ENCODE measurements at places on chromosomes 13 and 19.

- no peak for DNase-seq
Measured at GRCh38 chr13:72692884-72693514, 34.4 kb downstream of the MZT1 start.

DNA sequence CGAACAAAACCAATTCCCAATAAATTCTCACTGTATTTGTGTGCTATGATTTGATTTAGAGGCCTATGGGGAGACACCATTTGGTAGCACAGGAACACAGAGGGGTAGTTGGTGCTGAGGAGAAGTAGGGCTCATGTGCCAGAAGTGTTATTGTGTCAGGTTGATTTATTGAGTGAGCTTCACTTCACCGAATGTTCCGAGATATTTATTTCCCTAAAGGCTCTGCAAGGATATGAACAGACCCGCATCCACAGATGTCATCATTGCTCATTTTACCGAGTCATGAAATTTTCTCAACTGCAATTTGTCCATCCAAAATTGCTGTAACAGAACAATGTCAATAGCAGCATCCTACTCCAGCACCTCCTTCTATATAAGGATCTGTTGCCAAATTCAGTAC lies 69.5 kb downstream of the DACH1 start:
- DNase-seq, result no peak

- no peak for DNase-seq
Measured at GRCh38 chr13:76741624-76742023, 144.6 kb downstream of the KCTD12 start.

DNA sequence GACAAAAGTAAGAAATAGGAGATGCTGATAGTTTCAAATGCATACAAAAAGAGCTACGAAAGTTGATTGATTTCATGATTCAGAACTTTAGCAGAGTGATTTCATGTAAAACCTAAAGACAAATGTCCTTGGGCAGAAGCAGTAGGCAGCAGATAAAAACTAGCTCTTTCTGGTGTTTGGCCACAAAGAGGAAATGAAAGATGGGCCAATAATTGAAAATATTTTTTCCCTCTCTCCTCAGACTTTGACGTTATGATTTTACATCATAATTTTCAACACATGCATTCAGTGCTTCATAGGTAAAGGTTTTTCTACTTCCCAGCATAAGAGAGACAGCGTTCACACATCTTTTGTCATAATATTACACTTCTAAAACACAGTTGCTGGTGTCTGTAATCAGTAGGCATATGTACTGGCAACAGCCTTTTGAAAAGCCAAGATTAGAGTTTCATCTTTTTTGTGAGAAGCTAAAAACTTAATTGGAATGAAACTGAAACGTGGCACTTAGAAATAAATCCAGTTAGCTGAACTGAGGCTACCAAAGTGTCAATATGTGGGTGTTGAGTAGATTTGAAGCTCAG lies 9.3 kb downstream of the SCEL start:
- no peak for DNase-seq

GRCh38 chr19:42115705-42116104 lies 16.5 kb downstream of the POU2F2 start:
- no peak for DNase-seq

- no peak for DNase-seq
Measured at GRCh38 chr13:38900188-38900587, 90.4 kb downstream of the STOML3 start.

GRCh38 chr13:28031896-28032288 lies 43.4 kb upstream of the URAD start:
- DNase-seq, result no peak

DNA sequence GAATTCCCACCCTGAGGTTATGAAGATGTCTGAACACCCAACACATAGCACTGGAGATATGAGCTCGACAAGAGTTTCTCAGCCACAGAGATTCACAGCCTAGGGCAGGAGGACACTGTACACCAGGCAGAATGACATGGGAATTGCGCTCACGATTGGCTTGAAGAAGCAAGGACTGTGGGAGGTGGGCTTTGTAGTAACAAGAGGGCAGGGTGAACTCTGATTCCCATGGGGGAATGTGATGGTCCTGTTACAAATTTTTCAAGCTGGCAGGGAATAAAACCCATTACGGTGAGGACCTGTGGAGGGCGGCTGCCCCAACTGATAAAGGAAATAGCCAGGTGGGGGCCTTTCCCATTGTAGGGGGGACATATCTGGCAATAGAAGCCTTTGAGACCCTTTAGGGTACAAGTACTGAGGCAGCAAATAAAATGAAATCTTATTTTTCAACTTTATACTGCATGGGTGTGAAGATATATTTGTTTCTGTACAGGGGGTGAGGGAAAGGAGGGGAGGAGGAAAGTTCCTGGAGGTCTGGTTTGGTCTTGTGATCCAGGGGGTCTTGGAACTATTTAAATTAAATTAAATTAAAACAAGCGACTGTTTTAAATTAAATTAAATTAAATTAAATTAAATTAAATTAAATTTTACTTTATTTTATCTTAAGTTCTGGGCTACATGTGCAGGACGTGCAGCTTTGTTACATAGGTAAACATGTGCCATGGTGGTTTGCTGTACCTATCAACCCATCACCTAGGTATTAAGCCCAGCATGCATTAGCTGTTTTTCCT lies 7.0 kb downstream of the KLK3 start:
- no peak for DNase-seq

DNA sequence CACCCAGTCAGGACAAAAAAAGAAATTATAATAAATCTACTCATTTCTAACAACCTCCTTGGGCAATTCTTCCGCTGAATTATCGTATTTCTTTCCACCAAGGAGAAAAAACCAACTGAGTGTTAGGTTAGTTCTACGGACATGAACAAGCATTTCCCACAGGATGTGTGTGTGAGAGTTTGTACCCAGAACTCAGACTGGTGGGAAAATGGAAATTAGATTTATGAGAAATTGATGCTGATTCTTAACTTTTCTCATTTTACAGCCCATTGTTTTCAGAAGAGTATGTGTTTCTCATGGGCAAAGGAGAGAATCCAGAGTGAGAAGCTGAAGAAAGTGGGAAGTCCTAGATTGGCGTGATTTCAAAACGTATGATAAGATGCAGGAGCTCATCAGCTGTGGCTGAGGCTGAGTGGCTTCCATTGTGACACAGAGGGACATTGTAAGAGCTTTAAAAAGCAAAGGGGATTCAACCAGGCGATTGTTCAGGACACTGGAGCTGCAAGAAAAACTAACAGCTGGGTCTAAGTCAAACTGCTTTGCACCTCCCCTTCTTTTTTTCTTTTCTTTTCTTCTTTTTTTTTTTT lies 184.7 kb upstream of the ARGLU1 start:
- no peak for DNase-seq

- peak; percentile 34 for DNase-seq
Measured at GRCh38 chr13:40798380-40798779, 9.0 kb downstream of the SLC25A15 start.

DNA sequence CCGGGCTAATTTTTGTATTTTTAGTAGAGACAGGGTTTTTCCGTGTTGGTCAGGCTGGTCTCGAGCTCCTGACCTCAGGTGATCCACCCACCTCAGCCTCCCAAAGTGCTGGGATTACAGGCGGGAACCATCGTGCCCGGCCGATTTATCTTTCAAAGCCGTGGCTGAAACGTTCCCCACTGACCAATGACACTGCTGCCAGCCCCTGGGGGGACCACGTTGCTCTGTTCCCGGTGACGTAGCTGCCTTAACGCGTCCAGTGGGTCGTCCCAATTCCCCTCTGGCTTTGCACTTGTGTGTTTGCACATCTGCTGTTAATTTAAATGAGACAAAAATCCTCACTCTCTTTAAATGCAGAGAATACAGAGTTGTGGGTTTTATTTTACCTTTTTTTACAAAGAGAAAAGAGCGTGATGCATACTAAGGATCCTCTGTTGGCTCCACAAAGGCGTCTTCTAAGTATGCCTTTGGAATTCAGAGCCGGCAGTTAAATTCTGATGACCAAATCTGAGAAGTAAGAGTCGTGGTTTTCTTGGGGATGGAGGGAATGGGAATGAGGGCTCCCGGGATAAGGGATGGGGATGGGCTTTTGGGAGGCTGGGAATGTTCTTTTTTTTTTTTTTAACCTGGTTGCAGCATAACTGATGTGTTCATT lies 18.6 kb upstream of the LMTK3 start:
- DNase-seq, result no peak

DNA sequence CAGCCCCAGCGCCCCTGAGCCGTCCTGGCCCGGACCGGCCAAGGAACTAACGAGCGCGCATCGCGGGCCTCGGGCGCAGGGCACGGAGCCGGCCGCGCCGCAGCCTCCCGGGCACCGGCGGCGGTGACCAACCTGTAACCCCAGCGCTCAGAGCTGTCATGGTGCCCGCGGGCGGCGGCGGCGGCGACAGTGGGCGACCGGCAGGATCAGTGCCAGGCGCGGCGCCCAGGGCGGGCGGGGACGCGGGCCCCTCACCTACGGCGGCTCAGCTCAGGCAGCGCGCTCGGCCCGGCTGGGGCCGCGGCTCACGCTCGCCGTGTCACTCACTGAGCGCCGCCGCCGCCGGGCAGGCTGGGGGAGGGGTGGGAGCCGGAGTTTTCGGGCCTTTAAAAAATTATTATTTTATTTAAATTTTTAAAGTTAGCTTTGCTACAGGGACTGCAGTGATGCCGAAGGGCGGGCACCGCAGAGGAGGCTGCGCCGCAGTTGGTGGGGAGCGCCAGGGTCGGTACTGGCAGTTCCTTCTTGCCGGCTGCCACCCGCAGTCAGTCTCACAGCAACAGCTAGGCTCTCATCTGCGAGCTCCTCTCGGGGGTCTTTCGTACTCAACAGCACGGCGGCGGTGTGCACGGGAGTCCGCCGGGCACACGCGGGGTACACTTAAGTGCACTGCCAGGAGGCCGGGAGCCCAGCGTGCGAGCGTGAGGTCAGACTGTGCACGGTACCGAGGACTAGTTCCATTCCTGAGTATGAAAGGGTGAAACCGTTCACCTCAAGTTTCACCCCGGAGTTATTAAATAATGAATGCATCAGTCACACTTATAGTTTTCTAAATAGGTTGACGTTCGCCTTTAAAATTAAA lies at the start of gene NALCN:
Gene NALCN, minus strand, starts transcription at position 328 of the 862 bp plus-strand sequence. CDS start 17,382 bp downstream, outside the sequence.
- DNase-seq, result no peak

DNA sequence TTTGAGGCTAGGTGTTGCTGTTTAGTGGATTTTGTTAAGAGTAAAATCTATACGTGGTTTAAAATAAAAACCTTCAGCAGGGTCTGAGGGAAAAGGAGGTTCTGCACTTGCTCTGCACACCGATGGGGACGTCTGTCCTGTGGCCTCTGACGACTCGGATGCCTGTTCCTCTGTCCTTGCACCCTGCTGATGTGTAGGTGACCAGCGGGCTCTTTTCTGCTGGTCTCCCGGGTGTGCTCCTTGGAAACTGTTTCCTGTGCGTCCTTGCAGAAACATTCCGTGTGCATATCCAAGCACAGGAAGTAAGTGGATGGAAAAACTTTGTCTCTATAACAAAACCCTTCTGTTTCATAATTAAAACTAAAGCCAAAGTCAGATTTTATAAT lies 3.8 kb downstream of the ATP4B start:
- no peak for DNase-seq

GRCh38 chr19:3075605-3076431 lies 13.5 kb upstream of the TLE5 start:
- peak; percentile 83 for DNase-seq

DNA sequence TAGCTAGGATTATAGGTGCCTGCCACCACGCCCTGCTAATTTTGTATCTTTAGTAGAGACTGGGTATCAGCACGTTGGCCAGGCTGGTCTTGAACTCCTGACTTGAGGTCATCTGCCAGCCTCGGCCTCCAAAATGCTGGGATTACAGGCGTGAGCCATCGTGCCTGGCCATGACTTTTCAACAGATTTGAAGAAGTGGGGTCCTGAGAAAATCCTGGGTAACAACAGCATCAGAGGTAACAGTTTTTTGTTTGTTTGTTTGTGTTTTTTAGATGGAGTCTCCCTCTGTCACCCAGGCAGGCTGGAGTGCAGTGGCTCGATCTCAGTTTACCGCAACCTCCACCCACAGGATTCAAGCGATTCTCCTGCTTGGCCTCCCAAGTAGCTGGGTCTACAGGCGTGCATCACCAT lies 3.7 kb downstream of the JUNB start:
- no peak for DNase-seq

- peak; percentile 88 for DNase-seq
Measured at GRCh38 chr19:18044825-18045304, 36.9 kb downstream of the ARRDC2 start.

DNA sequence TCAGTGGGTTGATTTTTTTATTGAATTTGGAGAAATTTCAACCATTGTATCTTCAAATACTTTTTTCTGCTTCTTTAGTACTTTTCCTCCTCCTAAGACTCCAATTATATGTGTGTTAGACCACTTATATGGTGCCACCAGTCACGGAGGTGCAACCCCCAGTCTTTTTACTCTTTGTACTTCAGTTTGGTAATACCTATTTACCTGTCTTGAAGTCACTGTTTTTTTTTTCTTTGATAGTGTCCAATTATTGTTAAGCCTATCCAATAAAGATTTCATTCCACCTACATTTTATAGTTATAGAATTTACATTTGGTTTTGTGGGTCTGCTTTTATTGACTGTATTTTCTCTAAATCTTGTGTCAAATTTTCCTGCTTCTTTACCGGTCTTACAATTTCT lies 14.9 kb downstream of the ZNF283 start:
- DNase-seq, result no peak

DNA sequence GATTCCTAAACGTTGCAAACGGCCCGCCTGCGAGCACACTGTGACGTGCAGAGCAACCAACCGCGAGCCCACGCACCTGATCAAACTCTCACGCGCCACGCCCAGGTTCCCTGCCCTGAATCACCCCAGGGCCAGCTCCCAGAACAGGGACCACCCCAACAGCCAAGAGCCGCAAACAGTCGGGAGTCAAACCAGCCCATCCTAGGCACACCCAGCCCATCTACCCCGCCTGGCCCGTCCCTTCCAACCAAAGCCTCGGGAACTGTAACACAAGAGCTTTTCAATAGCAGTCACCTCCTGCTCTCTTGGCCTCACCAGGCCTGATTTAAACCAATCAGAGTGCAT lies 8.9 kb downstream of the PIP5K1C start:
- no peak for DNase-seq

GRCh38 chr19:56404705-56405056 lies 549 bp downstream of the ZNF583 start:
- no peak for DNase-seq

GRCh38 chr13:51825165-51825592 lies 19.8 kb downstream of the TMEM272 start:
- peak; percentile 41 for DNase-seq
